NK-92 treated with Interleukin-12 subunit alpha and Interleukin-12 subunit beta, amount 100 ng/mL, for 24 hours (cell line): ENCODE measurements at places on chromosomes 3 and 15.

GRCh38 chr3:180409883-180410282 is 192.1 kb upstream of the TTC14 start:
- no peak for DNase-seq

DNA sequence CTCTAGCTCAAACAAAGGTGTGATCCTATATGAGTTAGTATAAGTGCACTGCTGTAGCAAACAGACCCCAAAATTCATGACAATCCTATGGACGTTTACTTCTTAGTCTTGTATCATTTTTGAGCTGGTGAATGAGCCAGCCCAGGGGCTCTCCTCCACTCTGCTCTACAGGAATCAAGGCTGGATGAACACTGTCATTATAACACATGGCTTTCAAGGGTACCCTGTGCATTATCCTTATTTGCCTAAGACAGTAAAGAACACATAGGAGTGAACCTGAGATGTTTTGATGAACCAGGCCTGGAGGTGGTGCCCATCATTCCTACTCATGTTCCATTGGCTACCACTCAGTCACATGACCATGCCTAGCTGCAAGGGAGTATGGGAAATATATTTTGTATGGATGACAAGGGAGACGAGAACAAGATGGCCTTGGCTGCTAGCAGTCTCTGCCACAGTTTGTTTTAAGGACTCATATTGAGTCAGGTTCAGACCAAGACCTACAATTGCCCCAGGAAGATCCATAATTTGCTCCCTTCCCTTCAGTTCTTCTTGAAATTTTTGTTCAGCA is 107.4 kb upstream of the HES1 start:
- DNase-seq, result no peak

DNA sequence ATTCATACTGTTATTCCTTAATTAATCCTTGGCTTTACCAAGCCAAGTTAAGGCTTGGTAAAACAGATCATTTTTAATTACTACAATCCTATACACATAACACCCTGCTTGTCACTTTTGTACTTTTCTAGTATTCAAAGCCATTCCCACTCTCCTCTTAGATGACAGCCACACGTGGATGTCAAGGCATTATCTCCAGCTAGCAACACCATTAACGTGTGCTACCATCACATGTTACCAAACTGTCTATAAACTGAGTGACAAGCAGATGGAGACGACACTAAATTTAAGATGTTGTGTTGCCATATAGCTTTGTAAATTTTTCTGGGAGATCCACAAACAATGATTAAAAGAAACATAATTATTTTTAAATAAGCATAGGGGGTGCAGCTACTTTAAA is 103.7 kb downstream of the UACA start:
- no peak for DNase-seq

DNA sequence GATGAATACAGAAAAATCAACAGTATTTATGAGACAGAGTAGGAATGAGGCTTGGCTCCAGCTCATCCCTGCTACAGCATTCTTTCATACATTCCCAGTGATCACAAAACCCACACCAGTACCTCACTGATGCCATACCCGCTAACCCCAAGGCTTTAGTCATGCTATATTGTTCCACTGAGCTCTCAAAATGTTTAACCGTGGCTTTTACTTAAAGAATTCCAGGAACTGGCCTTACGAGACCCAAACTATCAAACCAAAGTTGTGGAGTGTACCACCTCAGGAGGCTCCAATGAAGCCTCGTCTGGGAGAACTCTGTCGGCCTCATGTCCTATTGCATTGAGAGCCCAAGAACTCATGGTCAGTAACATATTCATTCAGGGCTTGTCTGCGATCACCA is 278.9 kb downstream of the ULK4 start:
- no peak for DNase-seq

DNA sequence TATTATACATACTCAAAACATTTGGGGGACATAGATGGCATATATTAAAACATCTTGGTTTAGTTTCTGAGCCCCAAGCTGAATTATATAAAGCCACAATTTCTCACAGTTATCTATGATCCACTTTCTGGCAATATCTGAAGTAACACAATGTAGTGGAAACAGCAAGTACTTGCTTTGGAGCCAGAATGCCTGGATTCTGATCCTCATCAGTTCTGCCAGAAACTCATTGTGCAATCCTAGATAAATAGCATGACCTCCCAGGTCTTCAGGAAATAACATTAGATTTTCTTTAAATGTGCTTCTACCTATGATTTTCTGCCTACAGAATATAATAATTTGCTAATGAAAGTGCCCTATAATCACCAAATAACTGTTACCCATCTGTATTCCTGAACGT is 544.9 kb downstream of the NAALADL2 start:
- no peak for DNase-seq

DNA sequence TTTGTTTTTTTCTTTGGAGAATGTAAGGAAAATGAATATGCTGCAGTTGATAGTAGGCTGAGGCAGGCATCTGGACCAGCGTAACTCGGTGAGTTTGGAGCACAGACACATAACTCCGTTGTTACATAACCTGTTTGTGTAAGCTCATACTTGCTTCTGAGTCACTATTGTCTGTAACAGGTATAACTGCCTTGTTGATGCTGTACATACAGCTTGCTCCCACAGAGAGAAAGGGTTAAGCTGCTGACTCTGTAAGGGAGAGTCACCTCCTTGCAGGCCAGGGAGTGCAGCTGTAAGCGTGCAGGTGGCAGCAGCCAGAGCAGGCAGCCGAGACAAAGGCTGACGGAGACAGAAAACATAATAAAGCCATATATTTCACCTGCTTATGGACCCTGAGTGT is 20.4 kb downstream of the RETNLB start:
- DNase-seq, result no peak

DNA sequence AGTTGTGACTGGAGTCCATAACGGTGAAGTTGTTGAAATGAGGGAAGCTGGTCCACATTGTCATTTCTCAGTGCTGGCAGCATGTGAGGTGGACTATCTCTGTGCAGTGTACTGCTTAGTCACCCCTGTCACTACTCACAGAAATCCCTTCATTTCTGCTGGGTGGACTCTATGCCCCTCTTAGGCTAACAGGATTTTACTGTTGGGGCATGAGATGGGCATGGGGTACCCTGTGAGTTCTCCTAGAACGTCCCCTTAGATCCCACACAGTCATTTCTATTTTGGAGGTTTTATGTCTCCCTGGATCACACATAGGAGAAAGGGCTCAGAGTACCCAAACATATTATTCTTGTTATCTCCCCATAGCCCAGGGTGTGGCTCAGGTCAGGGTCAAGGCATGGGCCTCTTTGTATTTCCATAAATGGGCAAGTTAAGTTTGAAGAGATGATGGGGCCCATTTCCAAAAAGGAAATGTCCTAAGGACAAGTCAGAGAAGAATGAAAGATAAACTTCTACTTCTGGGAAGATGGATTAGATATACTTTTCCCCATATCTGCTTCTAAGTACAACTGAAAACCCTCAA is 15.2 kb downstream of the P2RY1 start:
- no peak for DNase-seq

DNA sequence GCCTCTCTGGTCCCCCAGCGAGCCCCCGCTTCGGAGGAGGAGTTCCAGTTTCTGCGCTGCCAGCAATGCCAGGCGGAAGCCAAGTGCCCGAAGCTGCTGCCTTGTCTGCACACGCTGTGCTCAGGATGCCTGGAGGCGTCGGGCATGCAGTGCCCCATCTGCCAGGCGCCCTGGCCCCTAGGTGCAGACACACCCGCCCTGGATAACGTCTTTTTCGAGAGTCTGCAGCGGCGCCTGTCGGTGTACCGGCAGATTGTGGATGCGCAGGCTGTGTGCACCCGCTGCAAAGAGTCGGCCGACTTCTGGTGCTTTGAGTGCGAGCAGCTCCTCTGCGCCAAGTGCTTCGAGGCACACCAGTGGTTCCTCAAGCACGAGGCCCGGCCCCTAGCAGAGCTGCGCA is 3.5 kb downstream of the PML start:
- no peak for DNase-seq

- no peak for DNase-seq
These were observed at the start of gene SV2B for GRCh38 chr15:91099995-91100813. SV2B (plus strand) TSS chr15:91100257; CDS start chr15:91226264, 126,007 bp downstream.

GRCh38 chr3:42394579-42395288 is 15.7 kb downstream of the LYZL4 start:
- no peak for DNase-seq
